Nephron progenitor cell (in vitro differentiated cells): ENCODE measurements at places on chromosomes 5 and 9.

- DNase-seq = no peak
Observed at GRCh38 chr5:35030426-35031100, 17.2 kb downstream of the AGXT2 start.

- DNase-seq = no peak
Observed at GRCh38 chr9:35956651-35957050, 1.3 kb downstream of the OR2S2 start.

DNA sequence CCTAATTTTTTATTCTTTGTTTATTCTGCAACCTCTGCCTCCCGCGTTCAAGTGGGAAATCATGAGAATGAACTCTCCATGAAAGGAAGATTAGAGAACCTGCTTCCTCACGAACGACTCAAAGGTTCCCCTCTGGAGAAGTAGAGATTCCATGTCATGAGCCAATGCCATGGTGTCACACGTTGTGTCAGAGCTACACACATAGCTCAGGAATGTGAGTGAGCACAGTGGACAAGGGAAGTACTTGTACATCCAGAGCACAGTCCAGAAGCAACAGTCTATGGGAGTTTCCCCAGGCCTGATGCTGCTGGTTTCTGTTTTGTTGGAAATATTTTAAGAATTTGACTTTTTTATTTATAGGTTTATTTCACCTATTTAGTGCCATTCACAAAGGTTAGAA is 26.8 kb upstream of the PPP2CA start:
- DNase-seq = no peak

GRCh38 chr5:160685219-160685618 is 166.8 kb downstream of the ATP10B start:
- DNase-seq = no peak

- DNase-seq = peak; percentile 85
Observed at GRCh38 chr9:133406480-133407307, 11.1 kb downstream of the REXO4 start.

GRCh38 chr9:100440071-100440470 is 13.1 kb downstream of the MSANTD3 start:
- no peak for DNase-seq

GRCh38 chr9:33136721-33137670 is 30.1 kb downstream of the B4GALT1 start:
- DNase-seq = no peak

GRCh38 chr9:123127512-123128075 is 94.1 kb downstream of the GPR21 start:
- no peak for DNase-seq

DNA sequence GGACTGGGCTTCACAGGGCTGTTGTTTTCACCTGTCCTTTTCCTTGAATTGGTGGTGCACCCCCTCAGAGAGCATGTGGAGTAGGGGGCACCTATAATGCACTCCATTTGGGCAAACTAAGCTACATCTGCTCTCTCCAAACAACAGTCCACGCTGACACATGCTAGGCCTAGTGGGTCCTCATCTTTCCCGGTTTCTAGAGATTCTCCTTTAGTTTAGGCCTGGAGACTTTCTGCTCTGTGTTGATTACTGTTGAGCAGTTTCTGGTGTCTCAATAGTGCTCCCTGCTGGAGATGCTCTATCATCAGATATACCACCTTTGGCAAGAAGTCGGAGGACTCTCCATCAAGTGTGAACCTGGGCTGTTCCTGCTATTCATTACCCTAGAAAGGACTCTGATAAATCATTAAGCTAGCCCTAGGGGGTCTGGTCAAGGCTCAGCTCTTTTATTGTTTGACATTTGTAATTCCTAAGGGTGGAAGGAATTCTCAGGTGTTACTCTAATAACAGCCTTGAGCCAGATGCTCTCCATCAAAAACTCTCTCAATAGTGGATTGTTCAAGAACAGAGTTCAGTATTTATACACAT is 64.0 kb upstream of the FYB1 start:
- peak; percentile 12 for DNase-seq

DNA sequence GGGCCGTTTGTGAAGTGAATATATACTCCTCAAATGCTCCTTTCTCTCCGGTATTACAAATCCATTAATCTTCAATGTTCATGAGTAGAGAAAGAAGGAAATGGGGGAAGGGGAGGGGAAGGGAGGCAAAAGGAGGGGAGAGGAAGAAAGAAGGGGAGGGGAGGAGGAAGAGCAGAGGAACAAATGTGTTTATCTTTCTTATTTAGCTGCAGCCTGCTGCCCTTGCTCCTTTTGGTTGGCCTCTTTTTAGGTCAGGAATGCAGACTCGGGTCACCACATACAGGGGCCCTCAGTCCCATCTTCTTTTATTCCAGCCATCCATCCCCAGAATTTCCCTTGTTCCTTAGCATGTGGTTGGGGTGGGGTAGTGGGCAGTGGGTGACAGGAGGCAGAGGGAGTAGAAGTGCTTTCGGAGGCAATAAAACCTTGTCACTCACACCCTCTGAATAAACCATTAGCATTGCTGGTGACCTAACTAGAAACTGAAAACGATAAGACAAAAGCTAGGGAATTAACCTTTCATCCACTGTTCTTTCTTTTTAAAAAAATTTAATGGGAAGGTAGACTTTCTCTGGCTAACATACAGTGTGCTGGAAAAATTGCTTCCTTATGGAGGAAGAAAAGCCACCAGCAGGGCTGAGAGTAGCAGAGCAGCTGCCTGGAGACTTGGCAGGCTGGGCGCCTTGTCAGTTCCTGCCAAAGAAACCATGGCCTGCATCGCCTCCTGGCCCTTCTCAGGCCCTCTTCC is 16.8 kb upstream of the PRLR start:
- no peak for DNase-seq

GRCh38 chr9:109115931-109116526 is 3.7 kb downstream of the TMEM245 start:
- no peak for DNase-seq

- DNase-seq = no peak
Observed at GRCh38 chr5:146084376-146084775, 21.0 kb downstream of the PLAC8L1 start.

DNA sequence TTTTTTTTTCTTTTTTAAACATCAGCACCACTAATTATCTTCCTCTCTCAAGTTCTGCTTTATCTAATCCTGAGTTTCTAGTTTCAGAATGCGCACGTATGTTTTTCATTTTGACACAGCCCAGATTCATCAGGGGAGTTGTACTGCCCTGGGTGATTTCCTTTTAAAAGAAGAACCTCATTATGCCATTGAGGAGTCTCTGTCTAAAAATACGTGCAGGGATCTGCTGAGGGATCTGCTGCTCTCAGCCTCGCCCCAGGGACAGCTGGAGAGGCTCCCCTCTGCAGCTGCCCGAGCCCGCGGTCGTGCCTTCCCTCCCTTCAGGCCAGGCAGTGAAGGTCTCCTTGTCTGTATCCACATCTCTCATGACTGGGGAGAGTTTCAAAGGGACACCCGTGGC is 273.1 kb downstream of the ARHGEF28 start:
- DNase-seq = no peak

- no peak for DNase-seq
Observed at GRCh38 chr5:61402244-61402823, 70.3 kb downstream of the ZSWIM6 start.

GRCh38 chr5:67291671-67292070 is 95.1 kb upstream of the CD180 start:
- DNase-seq = no peak

DNA sequence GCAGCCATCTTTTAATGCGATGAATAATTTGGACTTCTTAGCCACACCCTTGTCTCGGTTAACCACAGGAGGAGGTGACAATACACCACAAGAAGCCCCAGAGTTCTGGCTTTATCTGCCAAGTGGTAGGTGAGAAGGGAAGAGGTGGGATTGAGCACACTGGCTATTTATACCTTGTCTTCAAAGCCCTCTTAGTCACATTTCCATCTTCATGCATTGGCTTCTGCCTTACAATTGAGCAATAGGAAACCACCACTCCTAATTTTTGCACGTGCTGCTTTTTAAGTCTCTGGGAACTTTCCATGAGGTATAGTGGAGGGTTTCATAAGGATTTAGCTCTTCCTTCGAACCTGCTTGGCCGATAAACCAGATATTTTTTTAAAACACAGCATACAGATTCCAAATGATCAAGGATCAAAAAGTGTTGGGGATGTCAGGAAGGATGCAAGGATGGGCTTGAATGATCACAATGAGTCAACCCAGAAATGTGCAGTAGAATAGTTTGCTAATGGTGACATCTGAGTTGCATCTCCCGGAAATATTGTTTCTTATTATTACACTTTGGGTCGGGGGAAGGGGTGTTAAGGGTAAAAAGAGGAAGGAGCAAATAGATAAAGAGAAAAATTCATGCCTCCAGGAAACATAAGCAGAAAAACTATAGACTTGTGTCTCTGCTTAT is 25.5 kb downstream of the PLAC8L1 start:
- no peak for DNase-seq

- no peak for DNase-seq
Observed at GRCh38 chr9:19232823-19233194, 2.3 kb downstream of the DENND4C start.

- no peak for DNase-seq
Observed at GRCh38 chr5:56585999-56586691, 229.2 kb upstream of the MAP3K1 start.

- no peak for DNase-seq
Observed at GRCh38 chr5:174059247-174059646, 13.7 kb downstream of the NSG2 start.

- no peak for DNase-seq
Observed at GRCh38 chr9:131629226-131629500, 83.8 kb downstream of the PRRT1B start.

- no peak for DNase-seq
Observed at GRCh38 chr9:126859111-126859510, 1.3 kb upstream of the ZBTB34 start.

GRCh38 chr5:126534553-126534952 is 60.5 kb downstream of the ALDH7A1 start:
- DNase-seq = no peak

DNA sequence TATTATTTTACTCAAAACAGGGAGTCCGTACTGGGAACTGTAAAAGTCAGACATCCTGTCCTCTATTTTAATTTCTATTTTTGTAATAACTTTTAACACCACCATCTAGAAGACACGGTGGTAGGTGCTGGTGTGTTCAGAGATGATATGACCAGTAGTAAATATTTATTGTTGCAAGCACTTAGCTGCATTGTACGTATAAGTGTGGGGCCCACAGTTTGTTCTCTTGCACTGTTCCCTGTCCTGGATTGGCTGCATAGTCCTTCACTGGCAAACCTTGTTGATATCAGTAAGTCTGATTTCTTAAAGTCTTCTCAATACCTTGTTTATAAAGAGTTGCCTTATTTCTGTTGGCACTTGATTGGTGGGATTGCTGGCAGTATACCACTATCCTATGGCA is 24.6 kb upstream of the IL9 start:
- DNase-seq = no peak

GRCh38 chr9:7770111-7770510 is 29.5 kb downstream of the DMAC1 start:
- no peak for DNase-seq

- DNase-seq = no peak
Observed at GRCh38 chr5:113047733-113048652, 71.4 kb downstream of the DCP2 start.
